T-helper 2 cell treated with Interferon-gamma antibody and Interleukin-4, amounts not matched to agents 5 μg/mL and 100 μg/mL, for 36 hours (primary cell): ENCODE measurements at places on chromosomes 16 and 17.

DNA sequence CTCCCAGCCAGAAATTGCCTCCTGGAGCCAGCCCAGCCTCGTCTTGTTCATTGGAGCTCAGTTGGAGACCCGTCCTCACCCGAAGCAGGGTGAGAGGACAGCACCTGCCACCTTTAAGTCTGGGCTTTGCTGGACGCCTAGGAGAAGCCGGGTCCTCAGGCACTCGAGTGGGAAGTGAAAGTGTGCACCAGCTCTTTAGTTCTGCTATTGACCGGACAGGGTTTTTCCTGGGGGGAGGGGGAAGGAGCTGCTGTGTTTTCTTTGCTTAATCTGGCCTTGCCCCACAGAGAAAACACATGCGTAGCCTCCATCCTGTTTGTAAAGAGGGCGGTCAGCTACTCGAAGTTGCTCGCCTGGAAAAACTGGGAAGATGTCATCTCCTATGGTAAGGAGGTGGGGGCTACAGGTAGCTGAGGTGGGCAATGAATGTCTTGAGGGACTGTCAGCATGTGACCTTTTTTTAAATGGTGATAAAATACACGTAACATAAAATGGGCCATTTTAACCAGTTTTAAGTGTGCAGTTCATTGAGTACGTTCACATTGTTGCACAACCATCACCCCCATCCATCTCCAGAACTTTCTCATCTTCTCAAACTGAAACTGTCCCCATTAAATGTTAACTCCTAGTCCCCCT is 34.4 kb downstream of the CMIP start:
- DNase-seq = no peak

DNA sequence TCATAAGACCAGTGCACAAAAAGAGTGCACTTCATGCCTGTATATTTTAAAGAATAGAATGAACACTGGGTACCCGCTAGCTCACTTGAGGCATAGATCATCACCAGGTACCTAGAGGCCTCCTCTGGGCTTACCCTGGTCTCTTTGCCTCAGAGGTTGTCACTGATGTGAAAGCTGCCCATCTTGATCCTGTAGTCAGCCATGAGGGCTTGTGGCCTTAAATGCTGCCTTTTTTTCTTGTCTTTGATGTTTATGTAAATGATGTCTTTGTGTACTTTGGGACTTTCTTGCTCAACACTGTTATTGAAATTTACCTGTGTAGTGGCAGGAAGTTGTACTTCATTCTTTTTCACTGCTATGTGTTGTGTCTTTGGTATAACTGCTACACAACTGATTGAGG is 26.8 kb upstream of the SLC5A10 start:
- DNase-seq = no peak

DNA sequence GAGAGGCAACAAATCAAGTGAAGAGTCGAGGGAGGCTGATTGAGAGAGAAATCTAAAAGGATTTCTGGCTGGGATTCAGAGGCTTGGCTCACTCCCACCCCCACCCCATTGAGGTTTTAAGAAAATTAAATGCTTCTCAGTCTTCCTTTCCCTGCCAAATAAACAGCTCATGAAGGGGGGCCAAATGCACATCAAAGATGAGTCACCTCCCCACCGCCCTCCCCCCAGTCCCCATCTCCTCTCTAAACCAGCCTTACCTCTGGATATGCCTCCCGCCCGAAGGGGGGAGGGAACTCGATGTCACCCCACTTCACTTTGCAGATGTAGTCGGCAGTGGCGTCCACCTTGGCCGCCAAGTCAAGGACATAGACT is 11.6 kb downstream of the ACLY start:
- DNase-seq = no peak

- no peak for DNase-seq
These were observed 30.8 kb downstream of the B9D1 start for GRCh38 chr17:19331543-19332245.
